ENCODE measurements at places on chromosomes 2 and 18.

- DNase-seq: no peak
These were observed 162.3 kb upstream of the ZEB2 start for GRCh38 chr2:144682248-144682647.

- no peak for DNase-seq
These were observed 121.2 kb downstream of the TXNL1 start for GRCh38 chr18:56517196-56517595.

DNA sequence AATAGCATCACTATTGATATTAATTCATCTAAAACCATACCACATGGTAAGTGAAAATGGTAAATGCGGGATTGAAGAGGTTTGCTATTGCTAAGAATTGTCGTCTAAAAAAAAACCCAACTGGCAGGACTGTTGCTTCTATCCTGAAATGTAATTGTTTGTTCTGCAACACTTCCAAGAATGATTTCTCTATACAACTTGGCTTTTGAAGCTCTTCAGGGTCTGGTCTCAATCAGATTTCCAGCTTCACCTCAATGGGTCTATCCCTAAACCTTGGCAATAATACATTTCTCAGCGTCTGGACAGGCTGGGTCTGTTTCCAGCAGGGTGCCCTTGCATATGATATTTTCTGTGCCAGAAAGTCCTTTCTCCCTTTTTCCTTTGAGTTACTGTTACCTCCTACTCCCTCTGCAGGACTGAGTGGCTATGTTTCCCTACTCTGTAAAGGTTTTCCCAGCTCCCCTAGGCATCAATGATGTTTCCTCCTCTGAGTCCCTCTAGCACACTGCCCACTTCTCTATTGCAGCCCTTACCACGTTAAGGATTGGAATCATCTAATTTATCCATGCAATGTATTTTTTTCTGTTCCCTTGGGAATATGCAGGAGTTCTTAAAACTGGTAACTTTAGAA, 118.2 kb upstream of the REV1 start:
- no peak for DNase-seq

- no peak for DNase-seq
These were observed 27.8 kb downstream of the SPIRE1 start for GRCh38 chr18:12630136-12630535.

- no peak for DNase-seq
These were observed 173.1 kb upstream of the RAB6C start for GRCh38 chr2:129806317-129806716.

DNA sequence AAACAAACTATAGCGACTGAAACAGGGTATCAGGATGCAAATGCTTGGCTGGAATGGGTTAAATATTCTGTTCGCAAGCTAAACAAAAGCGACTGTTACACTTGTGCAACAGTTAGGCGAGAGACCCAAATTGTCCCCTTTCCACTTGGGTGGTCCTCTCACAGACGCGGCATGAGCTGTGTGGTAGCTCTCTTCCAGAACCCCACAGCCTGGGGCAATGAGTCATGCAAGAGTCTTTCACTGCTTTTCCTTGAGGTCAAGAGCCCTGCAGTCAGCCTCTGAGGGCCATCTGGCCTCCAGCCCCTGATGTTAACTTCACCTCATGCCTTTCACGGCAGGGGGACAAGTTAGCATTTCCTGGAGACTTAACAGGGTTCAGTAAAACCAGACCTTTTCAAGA, 25.7 kb downstream of the SULT1C4 start:
- DNase-seq: no peak

GRCh38 chr2:46086578-46087070, 210.6 kb upstream of the EPAS1 start:
- DNase-seq: no peak

- no peak for DNase-seq
These were observed 206.8 kb upstream of the ERBB4 start for GRCh38 chr2:212745359-212745758.

DNA sequence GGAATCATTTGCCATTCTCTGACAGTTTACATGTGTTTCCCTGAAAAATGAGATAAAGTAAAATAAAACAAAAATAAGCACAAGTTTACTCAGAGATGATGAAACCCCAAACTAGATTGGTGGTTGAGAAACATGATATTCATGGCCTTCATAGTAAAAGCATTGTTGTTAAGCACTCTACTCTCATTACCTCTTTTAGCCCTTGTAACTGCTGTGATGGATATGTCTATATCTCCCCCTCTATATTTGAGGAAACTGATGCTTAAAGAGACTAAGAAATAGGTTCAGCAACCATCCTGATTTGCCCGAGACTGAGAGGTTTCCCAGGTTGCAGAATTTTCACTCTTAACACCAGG, 33.9 kb upstream of the GALNT3 start:
- DNase-seq: no peak
